ENCODE measurements at places on chromosomes 2 and 18.
A peak's percentile ranks its signal among the peaks of the same experiment; 100 is the strongest.

DNA sequence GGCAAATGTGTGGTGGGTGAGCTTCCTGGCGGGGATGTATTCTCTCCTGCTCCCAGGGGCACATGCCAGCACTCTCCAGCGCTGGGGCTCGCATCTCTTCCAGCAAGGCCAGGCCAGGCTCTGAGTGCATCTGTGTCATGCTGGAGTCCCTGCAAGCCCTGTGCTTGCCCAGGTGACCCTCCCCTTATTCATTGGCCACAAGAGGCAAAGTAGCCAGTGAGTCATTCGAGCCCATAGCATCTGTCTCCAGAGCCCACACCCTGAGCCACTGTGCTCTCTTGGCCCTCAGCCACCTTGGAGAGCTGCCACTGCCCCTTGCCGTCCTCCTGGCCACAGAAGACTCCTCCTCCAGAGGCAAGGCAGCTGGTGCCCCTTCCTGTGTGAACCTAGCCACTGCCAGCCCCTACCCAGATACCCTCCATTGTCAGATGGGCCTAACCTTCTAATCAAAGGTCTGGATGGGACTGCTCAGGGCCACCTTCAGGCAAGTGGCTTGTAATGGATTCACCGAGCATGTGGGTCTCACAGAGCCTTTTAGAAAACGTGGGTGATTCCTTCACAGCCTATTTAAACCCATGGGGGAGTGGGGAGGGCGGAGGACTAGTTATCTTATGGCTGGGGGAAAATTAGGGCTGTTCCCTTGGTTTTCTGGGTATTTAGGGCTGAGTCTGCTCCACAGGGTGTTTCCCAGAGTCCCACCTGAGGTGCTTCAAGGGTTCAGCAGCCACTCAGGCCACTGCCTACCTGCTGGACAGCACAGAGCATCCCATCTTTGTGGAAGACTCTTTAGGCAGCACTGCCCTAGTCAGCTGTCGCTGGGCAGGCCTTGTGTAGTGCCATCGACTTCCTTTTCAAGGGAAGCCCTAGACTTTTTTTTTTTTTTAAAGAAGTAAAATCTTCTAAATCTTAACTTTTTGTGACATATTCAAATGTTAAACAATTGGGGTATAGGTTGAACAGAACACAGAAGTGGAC, 137.4 kb downstream of the ACOXL start:
- DNase-seq: no peak

DNA sequence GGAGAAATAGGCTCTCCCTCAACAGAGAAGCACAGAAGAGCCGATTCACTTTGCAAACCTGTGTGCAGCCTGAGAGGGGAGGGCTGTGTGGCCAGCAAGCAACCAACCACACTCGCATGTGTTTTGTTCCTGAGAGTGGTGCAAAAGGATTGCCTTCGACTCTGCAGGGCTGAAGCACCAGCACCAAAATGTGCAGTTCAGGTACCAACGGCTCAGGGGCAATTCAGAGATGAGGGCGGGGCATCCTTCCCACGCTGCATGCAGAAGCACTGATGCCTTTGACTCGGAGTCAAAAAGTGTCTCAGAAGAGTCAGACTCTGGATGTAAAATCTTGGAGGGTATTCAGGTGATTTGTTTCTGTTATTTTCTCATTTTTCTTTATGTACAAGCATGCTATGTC, 55.5 kb downstream of the DCDC2C start:
- DNase-seq: no peak

DNA sequence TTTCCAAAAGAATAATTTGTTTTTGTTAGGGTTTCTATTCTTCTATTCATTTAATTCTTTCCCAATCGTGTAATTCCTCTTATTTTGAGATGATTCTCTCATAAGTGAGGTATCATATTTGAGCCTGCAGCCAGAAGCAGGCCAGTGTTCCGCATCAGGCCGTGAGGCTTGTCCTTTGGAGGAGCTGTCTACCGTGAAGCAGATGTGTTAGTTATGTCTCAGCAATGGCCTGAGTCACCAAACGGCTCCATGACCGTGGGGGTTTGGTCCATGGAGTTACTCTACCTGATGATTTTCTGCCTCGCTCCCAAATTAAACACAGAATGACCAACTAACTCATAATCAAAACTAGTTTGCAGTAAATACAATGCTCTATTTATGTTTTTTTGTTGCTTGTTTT, 64.2 kb upstream of the TMEM87B start:
- DNase-seq: no peak

- no peak for DNase-seq
Measured at GRCh38 chr2:219213486-219214071, 5.2 kb downstream of the ABCB6 start.

DNA sequence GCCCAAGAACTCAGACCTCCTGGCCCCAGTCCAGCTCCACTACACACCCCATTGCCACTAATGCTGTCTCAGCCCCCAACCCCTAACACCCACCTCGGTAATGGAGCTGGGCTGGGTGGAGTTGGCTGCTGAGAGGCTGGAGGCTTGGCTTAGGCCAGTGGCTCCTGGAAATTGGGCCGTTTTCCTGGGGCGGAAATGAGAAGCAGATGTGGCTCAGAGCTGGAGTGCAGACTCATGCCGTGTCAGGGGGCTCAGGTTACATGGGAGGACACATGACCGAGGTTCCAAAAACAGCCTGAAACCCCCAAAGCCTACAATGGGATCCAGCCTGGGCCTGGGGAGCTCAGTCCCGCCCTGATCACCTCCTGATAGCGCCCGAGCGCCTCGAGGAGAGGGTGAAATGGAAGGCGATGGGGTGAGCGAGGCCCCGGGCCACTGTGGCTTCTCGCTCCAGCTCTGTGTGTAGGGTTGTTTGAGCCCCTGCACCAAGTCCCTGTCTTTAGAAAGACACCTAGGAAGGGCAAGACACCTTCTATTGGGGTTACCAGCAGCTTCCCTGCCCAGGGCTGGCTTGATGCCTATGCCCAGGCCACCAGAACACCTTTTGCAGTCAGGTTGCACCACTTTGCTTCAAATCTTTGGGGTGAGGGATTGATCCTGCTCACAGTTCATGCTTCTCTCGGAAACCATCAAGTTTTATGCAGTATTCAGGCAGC, 175.7 kb upstream of the HAAO start:
- DNase-seq: no peak

GRCh38 chr18:60082790-60083189, 183.0 kb downstream of the PMAIP1 start:
- DNase-seq: no peak

DNA sequence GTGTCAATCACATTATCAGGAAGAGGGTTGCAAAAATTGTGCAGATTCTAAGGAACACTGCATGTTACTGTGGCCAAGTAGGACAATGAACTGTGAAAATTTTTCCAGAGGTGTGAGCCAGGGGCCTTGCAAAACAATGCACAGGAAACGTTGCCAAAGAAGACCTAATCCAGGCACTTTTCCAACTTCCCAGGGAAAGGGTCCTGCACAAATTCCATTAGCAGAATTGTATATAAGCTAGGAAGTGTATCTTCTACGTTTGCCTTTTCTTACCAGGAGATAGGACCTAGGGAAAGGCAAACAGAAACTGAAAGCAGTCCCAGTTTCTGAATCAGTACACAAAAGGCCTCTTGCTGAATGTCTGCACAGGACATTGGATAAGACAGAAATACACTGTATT, 1888.3 kb upstream of the CELF4 start:
- DNase-seq: peak; percentile 11

- no peak for DNase-seq
Measured at GRCh38 chr18:73841661-73842060, 306.0 kb downstream of the FBXO15 start.

DNA sequence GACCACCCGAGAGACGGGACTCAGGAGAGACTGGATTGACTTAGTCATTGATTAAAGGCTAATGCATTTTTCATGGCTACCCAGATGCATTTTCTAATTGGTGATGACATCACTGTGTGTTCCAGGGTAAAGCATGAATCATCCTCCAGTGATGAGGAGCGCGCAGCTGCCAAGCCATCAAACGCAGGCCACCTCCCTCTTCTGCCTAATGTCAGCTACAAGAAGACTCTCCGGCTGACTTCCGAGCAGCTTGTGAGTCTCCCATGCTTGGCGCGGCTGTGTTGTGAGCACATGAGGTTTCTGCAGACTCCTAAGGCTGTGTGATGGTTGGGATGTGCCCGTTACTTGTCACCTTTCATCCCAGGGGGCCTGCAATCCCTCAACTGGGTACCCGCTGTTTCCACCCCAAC, 56.4 kb downstream of the LPIN1 start:
- no peak for DNase-seq

DNA sequence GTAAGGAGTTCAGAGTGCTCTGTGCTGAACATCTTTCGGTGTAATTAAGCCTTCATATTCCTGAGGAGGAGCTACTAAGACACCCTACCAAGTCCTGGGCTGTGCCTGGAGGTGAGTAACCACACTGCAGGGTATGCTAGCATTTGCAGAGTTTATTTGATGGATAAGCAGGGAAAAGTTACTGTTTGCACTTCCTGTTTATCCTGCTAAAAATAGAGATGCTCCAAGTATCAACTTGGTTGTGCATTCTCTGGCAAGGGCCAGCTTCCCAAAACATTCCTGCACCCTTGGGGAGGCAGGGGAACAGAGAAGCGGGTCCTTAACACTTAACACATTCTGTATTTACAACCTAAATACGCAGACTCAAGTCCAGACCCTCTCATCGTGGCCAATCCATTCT, 49.8 kb downstream of the PARD6G start:
- DNase-seq: no peak

DNA sequence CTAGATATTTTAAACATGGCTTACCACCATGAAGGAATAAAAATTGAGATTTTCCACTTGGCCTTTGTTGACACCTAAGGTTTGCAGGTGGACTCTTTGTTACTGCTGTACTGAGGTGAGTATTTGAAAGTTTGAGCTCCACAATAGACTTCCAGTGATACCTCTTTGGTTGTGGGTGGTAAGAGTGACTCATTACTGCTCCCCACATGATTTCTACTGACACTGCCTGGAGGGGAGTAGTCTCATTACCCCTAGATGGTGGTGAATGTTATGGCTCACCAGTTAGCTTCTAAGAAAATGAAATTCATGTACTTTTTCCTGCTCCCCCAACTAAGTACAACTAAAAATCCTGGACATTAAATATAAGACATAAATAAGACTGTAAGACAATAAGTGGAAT, 1183.1 kb upstream of the TMEFF2 start:
- no peak for DNase-seq

DNA sequence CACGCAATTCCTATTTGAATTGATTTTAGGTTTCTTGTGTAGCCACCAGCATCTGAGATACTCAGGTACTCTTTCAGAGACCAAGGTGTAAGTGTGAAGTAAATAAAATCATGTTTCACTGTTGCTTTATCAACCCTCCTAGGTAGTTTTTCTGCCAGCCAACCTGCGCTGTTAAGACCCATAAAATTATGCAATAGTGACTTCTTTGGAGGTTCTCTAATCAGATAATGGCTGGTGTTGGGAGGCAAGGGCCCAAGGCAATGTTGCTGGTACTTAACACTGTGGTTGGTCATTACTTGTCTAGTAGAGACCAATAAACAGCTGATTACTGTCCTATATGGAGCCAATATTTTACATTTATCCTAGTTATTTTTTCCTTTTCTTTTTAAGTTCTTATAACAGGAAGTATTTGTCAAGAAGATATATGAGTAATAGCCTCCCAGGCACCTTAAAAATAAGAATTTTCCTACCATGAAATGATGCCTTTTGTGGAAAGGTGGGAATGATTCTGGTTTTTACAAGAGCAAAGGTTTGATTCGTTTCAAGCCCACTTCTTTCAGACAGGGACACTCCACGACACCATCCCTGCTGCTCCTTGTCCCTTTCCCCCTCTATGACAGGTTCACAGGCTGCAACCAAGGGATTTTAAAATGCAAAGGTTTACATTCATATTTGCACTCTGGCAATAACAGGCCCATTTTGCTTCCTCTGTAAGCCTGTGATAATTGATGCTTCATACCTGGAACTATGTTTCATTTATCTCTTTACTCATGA, 259.3 kb downstream of the MEIS1 start:
- DNase-seq: no peak

DNA sequence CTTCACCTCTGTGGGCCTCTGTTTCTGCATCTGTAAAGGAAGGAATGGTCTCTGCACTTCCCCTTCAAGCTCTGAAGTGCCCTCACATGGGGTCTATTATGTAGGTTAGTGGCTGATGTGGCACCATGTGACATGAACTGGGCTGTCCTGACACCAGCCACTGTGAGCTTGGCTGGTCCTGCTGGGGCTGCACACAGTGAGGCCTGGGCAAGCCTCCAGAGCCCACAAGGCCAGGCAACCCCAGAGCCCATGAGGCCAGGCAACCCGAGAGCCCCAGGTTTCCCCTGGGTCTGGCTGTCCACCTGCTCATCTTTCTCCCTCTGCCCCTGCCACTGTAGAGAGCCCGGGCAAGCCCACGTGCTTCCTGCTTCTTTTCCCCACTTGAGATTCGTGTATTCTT, 150.1 kb upstream of the SMAD2 start:
- no peak for DNase-seq

GRCh38 chr18:36350251-36350651, 52.7 kb downstream of the FHOD3 start:
- no peak for DNase-seq

GRCh38 chr2:113361051-113361450, 76.4 kb upstream of the ZNG1B start:
- no peak for DNase-seq

- DNase-seq: no peak
Measured at GRCh38 chr2:86087936-86088850, 17.5 kb downstream of the POLR1A start.

DNA sequence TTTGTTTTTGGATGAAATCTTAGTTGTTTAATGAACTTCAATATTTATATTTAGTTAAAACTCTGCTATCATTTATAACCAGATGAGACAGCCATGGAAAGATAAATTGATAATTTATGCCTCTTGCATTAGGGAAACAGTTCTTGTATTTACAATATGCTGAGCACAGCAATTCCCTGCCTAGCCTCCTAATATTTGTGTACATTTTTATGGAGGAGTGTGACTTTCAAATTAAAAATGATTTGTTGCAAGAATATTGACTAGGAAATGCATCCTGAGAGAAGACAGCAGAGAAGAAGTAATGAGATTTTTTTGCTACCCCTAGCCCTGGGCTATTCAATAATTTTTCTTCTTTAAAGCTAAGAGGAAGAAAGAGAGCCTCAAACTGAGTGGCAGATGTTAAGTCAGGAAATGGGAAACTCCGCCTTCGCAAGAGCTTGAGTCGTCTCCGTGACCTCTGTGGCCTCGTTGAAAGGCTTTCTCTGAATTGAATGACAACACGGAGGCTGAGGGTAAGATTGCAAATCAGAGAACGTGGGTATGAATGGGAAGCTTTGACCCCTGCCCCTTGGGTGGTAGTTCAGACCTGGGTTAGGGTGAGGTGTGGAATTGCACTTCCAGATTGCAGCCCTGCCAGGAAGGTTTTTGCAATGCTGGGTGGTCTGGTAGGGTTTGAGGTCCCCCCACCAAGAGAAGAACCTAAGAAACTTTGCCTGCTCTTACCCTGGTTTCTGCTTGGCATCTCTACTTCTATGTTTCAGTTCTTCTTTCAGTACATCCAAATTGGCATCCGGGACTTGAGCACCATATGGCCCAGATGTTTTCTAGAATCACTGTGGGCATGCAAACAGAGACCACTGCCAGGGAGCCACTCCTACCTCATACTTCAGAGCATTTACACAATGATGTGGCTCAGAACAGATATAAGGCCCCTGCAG, 210.3 kb upstream of the RBMS1 start:
- peak; percentile 88 for DNase-seq

- DNase-seq: no peak
Measured at GRCh38 chr18:23645568-23646175, 17.0 kb downstream of the ANKRD29 start.
